ENCODE measurements at places on chromosomes 2 and 18.

- DNase-seq, result peak; percentile 54
Observed at GRCh38 chr2:131394147-131394931, 30.4 kb upstream of the RAB6D start.

DNA sequence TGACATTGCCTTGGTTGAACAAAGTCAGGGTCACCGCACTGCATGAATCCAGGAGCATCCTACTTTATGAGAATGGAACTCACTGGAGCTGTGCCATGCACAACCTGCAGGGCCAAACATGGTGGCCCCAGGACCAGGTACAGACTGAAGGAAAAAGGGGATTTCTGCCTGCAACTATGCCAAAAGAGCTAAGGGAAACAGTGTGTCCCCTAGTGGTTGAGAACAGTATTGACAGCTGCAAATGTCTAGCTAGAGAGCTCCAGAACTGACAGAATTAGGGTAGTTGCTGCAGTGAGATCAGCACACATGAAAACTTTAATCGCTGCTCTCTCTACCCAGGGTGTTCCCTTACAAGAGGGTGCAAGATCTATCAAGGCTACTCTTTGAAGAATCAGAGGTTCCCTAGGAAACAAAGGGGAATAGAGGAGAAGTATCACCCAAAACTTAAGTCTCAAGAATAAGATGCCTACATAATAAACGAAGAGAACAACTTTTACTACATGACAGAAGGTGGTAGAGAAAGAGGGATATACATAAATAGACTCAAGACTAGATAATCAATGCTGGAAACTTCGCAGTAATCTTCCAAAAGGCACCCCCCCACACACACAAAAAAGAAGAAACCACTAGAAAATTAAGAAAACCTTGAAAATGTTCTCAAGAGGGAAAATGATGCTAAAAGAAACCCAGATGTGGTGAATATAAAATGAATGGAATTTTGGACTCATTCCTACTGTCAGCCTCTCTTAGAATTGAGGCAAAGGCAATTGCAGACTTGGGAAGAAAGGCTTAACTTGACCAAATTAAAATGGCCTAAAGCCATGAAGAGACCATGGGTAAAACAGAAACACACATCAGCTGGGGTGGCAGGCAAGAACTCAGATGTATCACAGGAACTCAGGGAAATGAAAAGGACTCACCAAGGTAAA is 43.6 kb upstream of the IHH start:
- no peak for DNase-seq

DNA sequence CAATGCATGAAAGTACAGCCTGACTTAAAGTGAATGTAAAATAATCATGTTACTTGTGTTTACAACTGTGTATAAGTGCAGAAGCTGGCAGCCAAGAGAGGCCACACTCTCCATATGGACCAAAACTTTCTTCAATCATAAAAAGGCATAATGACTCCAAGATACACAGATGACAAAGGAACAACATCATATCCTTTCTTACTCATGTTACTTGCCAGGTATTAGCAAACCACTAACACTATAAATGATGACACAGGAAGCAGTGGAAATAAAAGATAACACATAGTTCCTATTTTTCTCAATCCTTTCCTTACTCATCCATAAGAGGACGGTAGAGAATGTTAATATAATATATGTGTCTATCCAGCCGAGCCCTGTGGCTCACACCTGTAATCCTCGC is 400.0 kb upstream of the CDH2 start:
- DNase-seq, result peak; percentile 2

DNA sequence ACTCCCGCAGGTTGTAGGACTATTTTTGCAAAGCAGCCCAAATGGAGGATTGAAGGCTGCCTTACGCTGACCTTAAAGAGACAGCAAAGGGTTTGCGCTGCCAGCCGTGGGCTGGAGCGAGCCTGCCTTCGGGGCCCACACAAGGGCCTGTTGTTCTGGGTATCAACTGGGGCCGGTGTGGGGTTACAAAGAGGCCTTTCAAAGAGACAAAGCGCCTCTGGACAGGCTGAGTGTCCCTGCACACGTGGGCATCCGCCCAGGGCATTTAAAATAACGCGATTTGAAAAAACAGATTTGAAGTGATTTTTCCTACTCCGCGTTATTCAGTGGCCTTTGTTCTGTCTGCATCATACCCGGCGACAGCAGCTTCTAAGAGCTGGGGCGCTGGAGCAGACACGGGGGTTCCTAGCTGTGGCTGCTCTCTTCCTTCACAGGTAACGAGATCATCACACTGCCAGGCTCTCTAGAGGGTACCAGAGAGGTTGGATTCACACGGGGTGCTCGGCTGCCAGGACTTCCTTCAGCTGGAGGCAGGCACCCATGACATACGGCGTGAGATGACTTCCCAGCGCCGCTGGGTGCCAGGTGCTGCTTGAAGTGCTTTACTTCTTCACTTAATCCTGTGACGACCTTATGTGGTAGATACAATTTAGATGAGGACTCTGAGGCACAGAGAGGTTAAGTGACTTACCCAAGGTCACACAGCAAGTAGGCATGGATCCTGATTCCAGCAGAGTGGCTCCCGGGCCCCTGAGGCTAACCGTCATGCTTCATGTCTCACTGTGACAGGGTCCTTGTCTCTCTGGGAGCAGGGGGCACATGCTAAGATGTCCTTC is 32.2 kb downstream of the MAL start:
- DNase-seq, result no peak

DNA sequence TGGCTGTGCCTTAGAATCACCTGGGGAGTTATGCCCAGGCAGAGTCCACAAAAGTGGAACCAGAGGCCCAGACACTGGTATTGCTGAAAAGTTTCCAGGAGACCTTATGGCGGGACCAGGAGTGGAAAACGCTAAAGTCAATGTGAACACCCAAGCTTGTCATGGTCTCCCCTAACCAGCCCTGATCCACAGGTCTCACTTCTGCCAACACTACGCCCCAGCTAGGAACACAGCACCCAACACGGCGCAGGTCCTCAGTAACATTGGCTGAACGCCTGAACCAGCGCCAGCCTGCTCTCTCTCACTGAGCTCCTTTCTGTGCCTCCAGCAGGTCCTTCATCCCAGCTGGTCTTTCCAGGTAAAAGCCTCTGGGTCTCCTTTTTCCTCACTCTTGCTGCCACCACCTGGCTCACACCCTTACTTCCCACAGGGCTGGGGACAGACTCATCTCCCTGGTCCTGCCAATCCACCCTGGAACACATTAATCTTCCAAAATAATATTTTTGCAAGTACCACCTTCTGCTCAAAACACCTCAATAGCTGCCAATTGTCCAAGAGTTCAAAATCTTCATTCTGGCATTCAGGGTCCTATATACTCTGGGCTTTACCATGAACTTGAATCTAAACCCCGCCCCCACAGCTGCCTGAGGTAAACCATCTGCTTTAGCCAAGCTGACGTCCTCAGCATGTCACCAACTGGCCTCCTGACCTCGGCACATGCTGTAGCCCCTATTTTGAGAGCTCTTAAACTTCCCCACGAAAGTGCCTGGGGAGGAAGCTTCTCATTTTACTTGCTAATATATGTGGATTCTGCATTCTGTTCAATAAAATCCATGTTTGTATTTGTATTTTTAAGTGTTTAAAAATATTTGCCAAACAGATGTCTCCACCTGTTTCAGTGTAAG is 34.6 kb downstream of the ADCY3 start:
- no peak for DNase-seq

- DNase-seq, result no peak
Observed at GRCh38 chr2:66683599-66683998, 248.7 kb downstream of the MEIS1 start.
